Colonic mucosa (tissue), 4 donors: ENCODE measurements at places on chromosomes 1 and 21.

GRCh38 chr21:46191686-46192575 lies 7.7 kb upstream of the SPATC1L start:
- no peak for DNase-seq

DNA sequence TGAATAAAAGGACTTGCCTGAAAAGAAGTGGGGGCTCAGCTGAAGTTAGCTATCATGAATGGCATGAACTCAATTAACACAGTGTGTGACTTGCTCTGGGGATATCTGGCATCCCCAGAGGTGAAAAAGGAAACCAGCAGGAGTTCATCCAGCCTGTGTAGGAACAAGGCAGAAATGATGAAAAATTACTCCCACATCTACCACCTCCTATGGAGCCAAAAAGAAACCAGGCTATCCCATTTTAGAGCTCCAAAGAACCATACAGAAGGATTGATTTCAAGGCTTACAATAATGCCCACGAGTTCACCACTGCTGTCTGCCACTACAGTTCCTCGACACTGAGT lies 25.3 kb downstream of the TP53BP2 start:
- no peak for DNase-seq

DNA sequence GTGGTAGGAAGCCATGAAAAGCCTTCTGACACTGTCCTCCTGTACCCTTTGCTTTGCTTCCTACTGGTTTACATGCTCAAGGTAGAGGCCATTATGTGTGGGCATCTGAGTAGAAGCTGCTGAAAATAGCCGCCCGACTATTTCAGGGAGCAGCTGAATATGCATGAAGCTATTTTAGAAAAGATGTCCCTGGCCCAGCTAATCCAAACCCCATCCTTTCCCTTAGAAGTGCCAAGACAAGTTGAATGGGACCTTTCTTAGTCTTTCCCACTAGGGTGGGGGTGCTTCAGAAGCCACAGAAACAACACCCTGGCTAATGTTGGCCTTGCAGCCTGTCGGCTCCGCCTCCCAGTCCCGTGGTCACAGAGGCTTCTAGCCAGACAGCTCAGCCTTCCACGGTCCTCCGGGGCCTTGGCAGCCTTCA lies 205.1 kb upstream of the EDN2 start:
- no peak for DNase-seq

GRCh38 chr1:154851392-154852177 lies 18.5 kb downstream of the KCNN3 start:
- no peak for DNase-seq

- DNase-seq, result no peak
These were observed 22.7 kb upstream of the TRIM67 start for GRCh38 chr1:231139125-231139649.

DNA sequence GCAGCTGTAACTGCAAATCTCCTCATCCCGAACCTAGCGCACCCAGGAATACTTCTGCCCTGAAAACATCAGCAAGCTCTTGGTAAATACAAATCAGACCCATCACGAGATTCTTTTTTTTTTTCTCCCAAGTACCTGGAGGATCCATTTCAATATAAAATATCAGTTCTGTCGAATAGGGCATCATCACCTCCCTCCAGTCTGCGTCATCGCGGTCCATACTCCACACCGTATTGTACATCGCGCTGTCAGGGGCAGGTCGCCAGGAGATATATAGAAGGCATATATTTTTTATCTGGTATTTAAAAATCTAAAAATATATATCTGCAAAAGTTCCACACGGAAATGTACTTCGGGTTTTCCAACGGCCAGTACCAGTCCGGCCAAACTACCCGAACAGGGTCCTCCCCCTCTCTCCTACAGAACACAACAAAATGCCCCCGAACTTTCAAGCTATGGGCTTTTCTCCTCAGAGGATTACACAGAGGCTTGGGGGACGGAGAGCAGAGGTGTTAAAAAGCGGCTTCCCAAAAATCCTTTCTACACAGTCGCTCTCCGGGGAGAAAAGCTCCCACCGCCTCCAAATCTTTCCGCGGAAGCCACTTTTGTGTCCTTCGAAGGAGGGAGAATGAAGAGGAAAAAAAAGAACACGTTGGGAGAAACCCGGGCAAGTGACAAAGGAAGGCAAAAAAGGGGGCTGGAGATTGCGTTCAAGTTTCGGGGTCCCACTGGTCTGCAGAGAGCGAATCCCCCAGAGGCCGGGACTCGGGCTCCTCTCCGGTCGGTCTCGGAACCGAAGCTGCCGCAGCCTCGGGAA lies 509 bp downstream of the PIK3R3 start:
- peak; percentile 47 for DNase-seq

DNA sequence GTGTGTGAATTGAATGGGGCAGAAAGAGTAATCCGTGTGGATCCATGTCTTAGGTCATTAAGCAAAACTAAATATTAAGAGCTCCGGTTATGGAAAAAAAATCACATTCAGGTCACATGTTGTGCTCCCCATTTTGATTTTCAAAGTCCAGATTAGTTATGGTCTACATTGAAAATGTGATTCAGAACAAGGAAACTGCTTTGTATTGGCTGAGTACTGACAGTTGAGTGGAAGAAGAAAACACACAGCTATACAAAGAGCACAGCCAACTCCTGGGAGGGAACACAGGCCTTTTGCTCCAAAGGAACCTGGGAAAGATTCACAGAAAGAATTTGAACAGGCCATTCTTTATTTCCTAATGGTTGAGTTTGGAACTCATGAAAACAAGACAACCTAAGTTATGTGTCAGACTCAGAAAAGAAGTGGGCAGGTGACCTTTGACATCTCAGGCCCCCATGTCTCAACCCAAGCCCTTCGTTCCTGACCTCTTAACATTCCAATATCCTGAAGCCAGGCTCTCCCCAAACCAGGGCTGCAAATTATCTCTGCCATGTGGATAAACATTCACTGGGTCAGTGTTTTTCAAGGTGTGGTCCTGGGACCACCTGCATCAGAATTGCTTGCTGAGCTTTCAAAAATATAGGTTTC lies 159.3 kb upstream of the LMO4 start:
- DNase-seq, result no peak

- no peak for DNase-seq
These were observed 140.9 kb upstream of the CTTNBP2NL start for GRCh38 chr1:112255080-112255479.

- no peak for DNase-seq
These were observed 263.7 kb upstream of the SGIP1 start for GRCh38 chr1:66270119-66270812.

DNA sequence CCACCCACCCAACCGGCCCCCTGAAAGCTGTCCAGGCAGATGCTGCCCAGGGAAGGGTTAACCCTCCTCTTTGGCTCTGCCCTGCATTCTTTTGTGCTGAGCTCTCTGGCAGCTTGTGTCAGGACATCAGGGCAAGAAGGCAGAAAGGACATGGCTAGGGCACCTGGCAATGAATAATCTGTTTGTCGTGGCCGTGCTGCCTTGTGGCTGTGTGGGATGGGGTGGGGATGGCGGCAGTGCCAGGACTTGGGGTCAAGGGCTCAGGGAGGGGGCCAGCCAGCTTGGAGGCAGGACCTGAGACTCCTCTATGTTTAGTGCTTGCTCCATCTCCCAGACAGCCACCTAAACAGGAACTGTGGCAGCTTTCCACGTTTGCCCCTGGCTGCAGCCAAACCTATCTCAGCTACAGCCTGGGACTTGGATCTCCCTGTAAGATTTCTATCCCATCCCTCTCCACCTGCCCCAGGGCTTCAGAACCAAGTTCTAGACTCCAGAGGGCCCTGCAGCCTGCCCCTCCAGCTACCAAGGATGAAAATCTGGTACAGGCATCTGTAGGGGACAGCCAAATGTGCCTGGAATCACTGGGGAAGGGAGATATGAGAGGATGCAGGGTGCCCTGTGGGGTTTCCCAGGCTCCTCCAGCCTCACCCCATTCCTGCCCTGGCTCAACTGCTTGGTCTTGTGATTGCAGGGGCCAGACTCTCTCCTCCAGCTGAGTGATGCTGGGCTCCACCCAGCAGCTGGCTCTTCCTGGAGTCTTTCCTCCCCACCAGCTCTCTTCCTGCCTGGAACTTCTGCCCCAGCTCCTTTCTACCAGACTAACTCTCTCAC lies 9.6 kb upstream of the GPR37L1 start:
- DNase-seq, result peak; percentile 73

- DNase-seq, result no peak
These were observed 219.9 kb downstream of the TRABD2B start for GRCh38 chr1:47777322-47777721.

GRCh38 chr1:29682171-29682918 lies 446.0 kb downstream of the PTPRU start:
- peak; percentile 2 for DNase-seq

DNA sequence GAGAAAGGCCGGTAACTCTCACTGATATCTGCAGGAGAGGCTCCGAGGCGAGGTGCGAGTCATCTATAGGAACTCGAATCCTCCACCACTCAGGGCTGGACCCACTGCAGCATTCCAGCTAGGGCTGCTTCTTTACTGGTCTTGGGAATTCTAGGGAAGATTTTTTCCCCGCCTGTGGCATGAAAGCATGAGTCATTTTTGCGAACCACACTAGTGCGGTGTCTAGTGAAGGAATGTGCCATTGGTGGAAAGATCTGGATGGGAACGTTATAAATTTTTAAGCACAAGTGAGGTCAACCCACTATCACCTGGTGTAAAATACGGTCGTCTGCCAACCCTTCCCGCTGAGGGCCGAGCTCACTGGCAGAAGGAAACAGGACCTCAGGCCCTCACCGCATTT lies 49.7 kb downstream of the SYF2 start:
- DNase-seq, result no peak

DNA sequence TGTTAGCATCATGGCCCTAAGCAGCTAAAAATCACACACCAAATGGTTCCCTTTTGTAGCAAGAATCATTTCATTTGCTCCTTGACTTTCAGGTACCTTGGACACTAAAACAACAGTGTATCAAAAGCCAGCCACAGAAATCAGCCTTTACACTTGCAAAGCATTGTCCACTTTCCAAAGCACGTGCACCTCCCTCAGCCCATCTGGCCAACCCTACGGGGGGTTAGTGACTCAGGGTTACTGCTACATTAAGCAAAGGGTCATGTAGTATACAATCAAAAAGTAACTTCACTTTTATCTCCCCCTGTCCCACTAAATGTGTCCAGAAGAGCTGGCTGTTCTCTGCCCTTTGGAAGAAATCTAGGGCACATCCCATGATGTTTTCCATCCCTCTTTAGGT lies 149.7 kb downstream of the HIVEP3 start:
- DNase-seq, result no peak

GRCh38 chr1:239539812-239540211 lies 153.4 kb downstream of the CHRM3 start:
- no peak for DNase-seq

GRCh38 chr1:213443415-213443814 lies 392.4 kb downstream of the RPS6KC1 start:
- DNase-seq, result no peak

DNA sequence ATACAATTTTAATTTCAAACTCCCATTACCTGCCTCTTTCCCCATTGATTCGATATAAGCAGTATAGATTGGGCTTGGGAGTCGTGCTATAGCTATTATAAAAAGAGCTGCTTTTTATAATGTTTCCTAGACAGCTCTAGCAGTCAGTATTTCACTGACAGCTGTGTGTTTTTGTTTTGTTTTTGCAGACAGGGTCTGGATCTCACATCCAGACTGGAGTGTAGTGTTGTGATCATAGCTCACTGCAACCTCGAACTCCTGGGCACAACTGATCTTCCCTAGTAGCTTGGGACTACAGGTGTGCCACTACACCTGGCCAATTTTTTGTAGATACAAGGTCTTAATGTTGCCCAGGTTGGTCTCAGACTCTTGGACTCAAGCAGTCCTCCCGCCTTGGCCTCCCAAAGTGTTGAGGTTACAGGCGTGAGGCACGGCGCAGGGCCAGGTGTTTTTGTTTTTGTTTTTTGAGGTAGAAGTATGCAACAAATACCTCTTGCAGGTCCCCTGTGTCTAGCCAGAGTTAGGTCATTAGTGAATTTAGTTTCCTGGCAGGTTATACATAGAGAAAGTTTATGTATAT lies 1.7 kb downstream of the NASP start:
- no peak for DNase-seq

DNA sequence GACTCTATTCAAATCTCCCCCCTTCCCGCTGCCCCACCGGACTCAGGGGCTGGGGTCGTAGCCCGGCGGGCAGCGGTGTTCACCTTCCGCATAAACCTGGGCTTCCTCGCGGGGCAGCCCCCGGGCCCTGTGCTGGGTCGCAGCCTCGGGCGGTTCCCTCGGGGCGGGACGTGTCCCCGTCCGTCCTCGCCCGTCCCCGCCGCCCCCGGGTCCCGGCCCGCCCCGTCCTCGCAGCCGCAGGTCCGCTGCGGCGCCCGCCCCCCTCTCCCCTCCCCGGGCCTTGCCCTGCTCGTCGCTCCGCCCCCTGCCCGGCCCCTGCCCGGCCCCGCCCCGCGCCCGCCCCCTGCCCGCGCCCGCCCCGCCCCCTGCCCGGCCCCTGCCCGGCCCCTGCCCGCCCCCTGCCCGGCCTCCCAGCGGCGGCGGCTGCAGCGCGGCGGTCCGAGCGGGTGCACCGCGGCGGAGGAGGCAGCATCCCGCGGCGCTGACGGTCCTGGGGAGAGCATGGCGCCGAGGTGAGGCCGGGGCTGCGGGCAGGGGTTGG lies at the start of gene COL18A1:
Gene COL18A1, plus strand, starts transcription at position 436 of the 541 bp plus-strand sequence. Its CDS starts 66 bp downstream, at position 502.
- DNase-seq, result no peak
